ENCODE measurements at places on chromosomes 5 and 9.

DNA sequence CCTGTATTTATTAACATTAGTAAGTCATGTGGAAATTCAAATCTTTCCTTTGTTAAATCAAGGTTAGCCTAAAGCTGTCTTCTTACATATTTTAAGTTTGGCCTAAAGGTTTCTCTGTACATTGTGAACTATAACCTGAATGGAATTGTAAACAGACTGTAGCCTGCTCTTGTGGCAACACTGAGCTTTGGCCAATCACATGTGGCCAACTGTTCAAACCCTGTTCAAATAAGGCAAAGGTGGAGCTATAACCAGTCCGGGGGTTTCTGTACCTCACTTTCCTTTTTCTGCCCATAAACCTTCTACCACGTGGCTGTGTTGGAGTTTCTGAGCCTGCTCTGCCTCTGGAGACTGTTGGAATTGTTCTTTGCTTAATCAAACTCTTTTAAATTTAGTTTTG lies 3.3 kb upstream of the HAPLN1 start:
- DNase-seq: no peak

- DNase-seq: no peak
Observed at GRCh38 chr9:116506685-116507084, 180.4 kb upstream of the TRIM32 start.

DNA sequence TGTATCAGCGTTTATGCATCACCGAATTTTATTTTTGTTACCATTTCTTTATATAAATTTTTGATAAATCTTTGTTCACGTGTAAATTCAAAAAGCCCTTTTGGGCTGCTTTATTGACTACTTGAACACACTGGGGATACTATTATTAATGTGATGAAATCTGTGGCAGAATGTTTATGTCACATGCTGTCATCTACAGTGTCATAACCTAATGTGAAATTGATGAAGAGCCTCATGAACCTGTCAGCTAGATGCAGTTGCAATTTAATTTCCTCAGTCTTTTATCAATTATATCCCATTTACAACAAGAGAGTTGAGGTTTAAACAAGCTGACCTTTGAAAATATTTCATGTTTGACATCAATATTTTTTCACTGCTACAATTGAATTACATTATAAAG lies 1100.4 kb upstream of the COX7C start:
- DNase-seq: no peak

DNA sequence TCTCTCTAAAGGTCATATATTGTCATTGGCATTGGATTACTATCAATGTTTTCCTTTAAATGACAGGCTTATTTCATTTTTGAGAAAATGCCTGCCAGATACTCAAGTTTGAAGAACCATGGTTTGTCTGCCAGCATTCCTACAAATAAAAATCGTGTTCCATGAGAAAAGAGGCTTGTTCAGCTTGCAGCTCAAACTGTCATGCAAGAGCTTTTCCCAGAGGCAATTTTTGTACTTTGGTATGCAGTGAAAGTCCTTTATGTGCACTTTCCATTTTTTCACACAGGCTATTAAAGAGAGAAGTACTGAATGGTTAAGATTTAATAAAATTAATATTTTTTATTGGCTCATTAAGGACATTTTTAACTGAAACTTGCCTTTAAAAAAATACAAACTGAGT lies 110.4 kb downstream of the FBXO4 start:
- DNase-seq: no peak

DNA sequence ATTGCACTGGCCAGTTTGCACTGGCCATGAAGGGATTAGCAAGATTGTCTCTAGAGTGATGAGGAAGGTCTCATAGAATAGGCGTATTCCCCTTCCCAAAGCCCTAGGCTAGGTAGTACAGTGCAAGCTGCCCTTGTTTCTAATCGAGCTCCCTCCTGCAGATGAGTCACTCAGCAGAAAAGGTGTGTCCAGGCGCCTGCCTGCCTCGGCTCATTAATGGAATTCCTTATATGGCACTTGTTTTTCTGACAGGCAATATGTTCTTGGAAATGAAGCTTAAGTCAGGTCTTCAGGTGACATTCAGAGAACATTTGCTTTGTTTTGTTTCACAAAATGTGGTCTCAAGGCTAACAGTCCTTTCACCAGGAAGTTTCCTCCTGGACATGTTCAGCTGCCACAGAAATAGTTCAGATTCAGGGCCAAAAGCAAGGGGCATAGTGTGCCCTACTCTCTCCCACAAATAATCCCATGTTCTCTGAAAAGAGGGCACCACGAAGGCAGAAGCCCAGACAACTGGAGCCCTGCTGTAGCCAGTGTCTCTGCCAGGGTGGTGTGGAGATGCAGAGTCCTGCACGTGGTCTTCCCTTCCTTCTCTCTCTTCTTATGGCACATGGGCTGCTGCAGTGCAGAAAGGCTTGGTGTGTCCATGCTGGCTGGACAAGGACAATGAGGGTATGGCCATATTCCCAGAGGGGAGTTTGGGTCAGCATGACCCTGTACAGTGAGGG lies 281.1 kb upstream of the MAP3K1 start:
- DNase-seq: no peak

DNA sequence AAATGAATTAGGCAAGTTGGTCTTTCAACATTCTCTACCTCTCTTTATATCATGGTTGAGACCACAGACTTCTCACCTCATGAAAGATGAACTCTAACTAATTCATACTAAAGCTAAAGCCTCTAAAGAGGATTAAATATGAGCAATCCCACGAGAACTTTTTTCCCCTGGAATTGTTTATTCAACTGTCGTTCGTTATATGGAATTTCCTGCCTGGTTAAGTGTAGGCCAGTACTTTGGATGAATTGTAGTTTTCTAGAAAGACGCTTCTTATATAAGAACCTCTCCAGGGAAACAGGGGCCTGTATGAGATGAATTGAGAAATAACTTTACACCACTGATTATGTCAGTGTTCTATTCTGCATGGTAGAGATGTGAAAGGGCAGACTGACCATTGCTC lies 42.9 kb downstream of the PDCD1LG2 start:
- no peak for DNase-seq

- DNase-seq: no peak
Observed at GRCh38 chr5:171692107-171692506, 93.5 kb upstream of the SMIM23 start.

GRCh38 chr5:74627646-74628279 lies 12.8 kb downstream of the ENC1 start:
- DNase-seq: no peak

GRCh38 chr9:97386733-97387503 lies 25.0 kb upstream of the TDRD7 start:
- DNase-seq: no peak

- DNase-seq: no peak
Observed at GRCh38 chr5:132689513-132689912, 15.7 kb downstream of the IL4 start.

- no peak for DNase-seq
Observed at GRCh38 chr9:18428661-18429060, 45.3 kb upstream of the ADAMTSL1 start.

DNA sequence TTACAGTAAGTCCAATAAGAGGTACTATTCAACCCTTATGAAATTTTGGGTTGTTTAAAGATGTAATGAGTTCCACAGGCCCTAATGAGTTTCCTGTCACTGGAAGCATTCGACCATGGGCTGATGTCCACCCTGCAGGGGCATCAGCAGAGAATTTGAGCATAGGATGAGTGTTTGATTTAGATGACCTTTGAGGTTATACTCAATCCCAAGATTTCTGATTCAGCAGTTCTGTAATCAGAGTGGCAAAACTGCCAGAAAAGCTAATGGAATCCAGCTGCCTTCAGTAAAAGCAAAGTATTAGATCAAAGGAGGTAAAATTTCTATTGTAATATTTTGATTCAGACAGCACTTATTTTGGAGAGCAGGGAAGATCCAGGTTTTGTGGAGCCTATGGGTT lies 68.3 kb downstream of the COX7C start:
- no peak for DNase-seq

DNA sequence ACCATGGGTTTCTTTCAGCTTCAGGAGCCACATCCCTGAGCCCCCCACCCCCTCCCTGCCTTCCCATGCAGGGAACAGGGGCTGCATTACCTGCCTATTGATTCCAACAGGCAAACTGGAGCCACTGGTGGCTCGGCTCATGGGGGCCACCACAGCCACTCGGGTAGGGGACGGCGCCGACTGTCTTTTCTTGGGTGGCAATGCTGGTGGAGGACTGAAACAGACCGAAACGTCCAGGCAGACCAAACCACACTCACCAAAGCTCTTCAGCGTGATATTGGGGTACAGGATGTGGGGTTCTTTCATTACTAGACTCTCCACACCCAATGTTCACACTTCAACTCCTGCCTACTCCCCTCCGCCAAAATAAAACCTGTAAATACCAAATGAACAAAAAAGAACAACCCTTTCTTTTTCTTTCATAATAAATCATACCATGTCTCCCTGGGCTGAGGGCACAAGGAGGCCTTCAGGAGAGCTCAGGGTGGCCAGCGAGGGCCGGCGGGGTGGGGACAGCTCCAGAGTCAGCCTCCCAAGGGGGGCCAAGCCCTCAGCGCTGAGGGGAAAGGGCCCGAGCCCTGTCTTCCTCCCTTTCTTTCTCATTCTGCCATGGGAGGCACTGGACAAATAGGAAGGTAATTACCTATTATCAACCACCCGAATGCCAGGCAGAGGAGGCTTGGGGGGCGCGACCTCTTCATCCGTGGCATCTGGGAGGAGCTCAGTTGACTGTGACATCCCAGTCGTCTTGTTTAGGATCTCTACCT lies 83.3 kb downstream of the PRRT1B start:
- no peak for DNase-seq

DNA sequence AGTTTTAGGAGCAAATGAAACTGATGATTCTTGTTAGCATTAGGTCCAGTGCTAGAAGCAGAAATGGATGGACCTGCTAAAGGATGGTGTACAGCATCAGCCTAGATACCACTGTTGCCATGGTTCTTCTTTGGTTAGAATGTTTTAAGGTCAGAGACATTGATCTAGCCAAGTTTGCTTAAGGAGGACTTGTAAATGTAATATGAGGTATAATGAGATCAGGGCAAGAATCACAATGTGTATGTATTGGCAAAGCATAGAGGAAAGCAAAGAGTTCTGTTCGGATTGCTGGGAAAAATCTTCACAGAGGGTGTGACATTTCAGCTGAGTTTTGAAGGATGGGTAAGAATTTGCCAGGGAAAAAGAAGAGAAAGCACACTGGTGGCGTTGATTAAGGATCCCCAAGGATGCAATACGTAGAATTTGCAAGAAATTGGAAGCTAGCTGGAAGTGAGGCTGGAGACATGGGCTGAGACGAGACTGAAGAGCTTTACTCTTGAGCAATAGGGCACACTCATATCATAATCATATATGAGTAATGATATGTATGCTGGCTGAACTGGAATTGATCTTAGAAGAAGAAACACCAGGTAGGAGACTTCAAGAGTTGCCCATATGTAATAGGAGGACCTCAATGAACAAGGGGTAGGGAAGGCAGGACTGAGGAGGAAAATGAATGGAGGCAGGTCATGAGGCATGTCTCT lies 102.0 kb downstream of the ZNF462 start:
- DNase-seq: no peak

DNA sequence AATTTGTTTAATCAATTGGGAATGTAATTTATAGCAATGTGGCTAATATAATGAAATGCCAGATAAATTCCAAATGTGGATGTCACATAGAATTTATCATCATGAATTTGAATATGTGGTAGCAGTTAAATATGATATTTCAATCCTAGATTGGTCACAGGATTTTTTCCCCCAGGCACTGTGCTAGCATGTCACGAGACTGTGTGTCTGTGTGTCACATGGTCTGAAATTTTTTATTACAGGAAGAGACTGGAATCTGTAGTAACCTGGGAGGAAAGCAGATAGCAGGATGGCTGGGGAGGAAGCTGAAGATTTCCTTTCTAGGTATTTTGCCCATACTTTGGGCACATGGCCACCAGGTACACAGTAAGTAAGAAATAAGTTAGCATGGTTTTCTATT lies 35.4 kb upstream of the MSH3 start:
- no peak for DNase-seq

- DNase-seq: no peak
Observed at GRCh38 chr9:15837079-15837679, 284.3 kb downstream of the CCDC171 start.

DNA sequence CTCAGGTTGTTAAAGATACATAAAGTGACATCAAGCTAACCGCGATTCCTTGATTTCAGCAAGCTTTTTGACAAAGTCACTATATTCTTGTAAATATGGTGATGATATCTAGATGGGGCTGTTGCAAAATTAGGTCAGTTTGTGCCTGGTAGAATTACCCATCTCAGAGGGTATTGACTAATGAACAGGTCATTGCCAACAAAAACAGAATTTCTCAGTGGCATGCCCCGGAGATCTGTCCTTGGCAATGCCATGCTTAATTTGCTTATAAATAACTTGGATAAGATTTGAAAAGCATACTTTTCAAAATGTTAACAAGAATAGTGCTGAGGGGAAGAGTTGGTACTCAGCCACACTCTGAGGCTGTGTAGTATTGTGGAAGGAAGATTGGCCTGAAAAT lies 783.3 kb upstream of the SEMA6A start:
- no peak for DNase-seq

DNA sequence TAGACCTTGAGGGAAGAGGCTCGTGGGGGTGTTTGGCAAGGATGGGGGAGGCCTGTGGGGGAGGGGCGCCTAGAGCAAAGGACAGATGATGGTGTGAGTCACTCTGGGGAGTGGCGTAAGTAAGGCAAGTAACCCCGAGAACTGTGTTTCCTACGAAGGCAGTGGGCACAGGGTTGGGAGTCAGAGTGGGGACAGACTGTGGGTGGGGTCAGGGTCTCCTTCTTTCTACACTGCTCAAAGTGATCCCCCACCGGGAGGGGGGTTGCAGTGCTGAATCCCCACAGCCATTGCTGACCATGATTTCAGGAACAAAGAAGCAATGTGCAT lies 136.8 kb downstream of the TENT4A start:
- DNase-seq: no peak

DNA sequence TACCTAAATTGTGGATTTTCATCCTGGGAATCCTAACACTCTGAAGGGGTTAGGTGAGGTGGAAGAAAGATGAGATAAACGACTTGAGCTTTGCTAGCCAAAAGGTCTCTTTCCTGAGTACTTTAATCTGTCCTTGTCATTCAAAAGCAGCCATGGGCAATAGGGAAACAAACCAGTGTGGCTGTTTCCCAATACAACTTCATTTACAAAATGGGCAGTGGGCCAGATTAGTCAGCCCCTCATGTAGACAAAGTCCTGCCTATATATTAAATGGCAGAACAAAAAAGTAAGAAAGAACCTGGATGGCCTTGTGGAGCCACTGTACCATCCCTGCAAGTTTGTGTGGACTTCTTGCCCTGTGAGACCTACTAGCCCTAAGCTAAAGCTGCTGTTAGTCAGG lies 51.0 kb upstream of the NFIL3 start:
- DNase-seq: no peak

DNA sequence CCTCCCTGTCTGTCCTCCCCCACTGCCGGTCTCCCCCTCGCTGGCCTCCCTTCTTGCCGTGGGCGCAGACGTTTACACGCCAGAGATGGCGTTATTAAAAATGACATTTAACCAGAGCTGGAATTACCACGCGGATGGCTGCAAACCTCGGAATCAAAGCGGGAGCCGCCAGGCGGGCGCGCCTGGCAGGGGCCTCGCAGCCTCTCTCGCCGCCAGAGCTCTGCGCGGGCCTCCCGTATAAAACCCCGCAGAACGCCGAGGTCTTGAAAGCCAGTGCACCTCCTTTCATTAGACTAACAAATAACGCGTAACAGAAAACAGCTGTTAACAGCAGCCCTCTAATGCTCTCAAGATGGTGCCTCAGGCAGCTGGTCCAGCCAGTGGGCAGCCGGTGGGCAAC lies 10.2 kb downstream of the PRRX2 start:
- no peak for DNase-seq

Data from cortex of kidney (tissue), 1 donor.